Activated CD4-positive, alpha-beta T cell treated with anti-CD3 and anti-CD28 coated beads, Interleukin-2, amount 50 U/mL, for 4 hours (primary cell): ENCODE measurements at places on chromosomes 1 and 21.

DNA sequence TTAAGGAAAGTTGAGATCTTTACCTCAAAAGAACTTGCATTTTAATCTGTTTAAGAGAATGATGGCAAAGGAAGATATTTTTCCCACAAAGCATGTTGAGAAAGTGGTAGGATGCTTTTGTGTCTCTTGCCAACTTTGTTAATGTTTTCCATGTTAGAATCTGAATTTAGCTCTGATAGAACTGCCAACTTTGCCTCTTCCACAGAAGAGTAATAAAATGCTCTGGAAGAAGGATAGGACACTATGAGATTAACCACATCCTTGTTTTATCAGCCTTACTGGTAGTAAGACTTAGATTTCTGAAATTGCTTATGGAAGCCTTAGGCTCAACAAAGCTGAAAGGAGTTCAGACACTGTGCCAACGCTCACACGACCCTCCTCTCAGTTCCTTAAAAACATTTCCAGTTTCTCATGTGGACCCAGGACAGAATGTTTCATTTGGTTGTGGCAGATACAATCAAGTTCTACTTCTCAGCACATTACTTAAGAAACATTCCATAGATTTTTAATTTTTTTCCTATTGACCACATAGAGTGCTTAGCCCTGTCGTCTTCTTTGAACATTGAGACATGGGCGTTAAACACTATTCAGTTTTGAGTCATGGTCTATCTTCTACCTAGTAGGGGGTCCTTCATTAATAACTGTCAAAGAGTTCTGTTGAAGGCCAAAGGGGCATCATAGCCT lies 59.0 kb downstream of the MTR start:
- no peak for DNase-seq

- DNase-seq: no peak
These were observed 99.6 kb downstream of the DENND1B start for GRCh38 chr1:197675583-197676208.

DNA sequence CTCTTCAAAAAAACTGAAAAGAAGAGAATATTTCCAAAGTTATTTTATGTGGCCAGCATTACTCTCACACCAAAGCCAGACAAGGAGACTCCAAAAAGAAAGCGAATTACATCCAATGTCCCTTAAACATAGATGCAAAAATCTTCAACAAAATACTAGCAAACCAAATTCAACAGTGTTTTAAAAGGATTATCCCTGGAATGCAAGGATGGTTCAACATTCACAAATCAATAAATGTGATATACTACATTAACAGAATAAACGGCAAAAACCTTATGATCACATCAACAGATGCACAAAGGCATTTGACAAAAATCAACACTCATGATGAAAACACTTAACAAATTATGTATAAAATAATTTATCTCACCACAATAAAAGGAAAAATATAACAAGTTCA lies 207.8 kb downstream of the DENND1B start:
- no peak for DNase-seq

DNA sequence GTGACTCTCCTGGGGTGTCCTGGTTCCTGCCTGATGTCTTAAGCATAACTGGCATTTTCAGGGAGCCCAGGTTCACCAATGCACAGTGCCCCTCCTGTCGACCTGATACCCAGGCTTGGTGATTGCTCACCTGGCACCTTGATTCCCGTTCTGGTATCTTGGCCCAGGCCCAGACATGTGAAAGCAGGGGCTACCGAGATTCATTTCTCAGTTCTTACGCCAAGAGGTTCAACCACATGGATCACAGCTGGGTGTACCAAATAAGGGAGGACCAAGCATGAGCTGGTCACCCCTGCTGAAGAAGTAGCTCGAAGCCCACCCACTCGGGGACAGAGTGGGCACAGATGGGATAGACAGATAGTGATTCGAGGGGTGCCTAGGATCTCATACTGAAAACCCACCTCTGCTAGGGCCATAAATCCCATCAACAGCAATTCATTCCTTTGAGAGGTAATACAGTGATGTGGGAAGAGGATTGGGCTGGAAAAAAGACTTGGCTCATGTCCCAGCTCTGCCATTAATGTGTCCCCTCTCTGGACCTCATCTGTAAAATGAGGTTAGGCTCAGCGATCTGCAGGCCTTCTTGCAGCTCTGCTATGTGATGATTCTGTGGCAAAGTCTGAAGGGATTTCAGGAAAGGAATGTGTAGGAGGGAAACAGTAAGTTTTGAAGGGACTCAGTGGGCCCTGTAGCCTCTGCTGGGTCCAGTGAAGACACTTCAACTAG lies 2.7 kb downstream of the EPHX1 start:
- no peak for DNase-seq

- no peak for DNase-seq
These were observed 44.3 kb upstream of the GTF2B start for GRCh38 chr1:88935522-88936222.

- DNase-seq: peak; percentile 86
These were observed 12.7 kb downstream of the TFF2 start for GRCh38 chr21:42337830-42338728.

DNA sequence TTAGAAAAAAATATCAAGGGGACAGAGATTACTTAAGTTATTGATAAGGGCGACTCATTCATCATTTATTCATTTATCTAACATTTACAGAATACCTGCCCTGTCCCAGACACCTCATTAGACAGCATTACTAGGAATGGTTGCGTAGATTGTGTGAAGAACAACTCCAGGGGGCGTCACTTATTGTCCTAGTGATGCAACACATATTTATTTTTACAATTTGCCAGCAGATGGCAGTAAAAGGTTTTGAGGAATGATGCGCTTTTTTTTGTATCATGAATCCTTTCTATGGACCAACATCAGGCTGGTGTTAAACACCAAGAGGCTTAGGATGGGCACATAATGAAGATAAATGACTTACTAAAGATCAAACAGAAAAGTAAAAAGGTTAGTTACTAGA lies 5.5 kb downstream of the NCAM2 start:
- DNase-seq: no peak

- no peak for DNase-seq
These were observed 72.1 kb downstream of the BCAR3 start for GRCh38 chr1:93609536-93609935.

DNA sequence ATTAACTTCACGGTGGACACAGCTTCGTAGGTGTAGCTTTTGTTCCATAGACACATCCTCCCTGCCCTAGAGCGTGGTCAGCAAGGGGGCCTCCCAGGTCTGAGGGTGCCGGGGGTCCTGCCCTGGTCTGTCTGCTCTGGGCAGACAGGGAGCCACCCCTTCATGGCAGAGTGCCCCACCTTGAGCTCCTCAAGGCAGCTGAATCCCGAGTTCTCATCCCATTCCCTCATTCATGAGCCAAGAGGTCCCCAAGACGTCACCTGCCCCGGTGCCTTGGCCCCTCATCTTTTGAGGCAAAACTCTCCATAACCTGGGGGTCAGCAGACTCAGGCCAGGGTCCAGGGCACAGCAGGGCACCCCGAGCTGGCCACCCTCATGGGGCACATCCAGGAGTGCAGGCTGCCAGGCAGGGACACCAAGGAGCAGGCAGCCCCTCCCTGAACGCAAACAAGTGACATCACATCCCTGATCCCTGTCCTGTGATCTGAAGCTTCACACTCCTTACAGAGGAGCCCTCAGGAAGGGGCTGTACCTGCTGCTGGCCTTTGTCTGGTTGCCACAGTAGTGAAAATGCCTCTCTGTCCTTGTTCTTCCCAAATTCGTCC lies 23.3 kb downstream of the UBASH3A start:
- DNase-seq: no peak

- no peak for DNase-seq
These were observed 74.2 kb downstream of the GABPA start for GRCh38 chr21:25809013-25809412.
